ENCODE measurements at places on chromosomes 2 and 18. TPM values are rescaled to one million over a fixed set of nuclear protein-coding genes. Genes with fewer than 3 reads are reported as not detected.

DNA sequence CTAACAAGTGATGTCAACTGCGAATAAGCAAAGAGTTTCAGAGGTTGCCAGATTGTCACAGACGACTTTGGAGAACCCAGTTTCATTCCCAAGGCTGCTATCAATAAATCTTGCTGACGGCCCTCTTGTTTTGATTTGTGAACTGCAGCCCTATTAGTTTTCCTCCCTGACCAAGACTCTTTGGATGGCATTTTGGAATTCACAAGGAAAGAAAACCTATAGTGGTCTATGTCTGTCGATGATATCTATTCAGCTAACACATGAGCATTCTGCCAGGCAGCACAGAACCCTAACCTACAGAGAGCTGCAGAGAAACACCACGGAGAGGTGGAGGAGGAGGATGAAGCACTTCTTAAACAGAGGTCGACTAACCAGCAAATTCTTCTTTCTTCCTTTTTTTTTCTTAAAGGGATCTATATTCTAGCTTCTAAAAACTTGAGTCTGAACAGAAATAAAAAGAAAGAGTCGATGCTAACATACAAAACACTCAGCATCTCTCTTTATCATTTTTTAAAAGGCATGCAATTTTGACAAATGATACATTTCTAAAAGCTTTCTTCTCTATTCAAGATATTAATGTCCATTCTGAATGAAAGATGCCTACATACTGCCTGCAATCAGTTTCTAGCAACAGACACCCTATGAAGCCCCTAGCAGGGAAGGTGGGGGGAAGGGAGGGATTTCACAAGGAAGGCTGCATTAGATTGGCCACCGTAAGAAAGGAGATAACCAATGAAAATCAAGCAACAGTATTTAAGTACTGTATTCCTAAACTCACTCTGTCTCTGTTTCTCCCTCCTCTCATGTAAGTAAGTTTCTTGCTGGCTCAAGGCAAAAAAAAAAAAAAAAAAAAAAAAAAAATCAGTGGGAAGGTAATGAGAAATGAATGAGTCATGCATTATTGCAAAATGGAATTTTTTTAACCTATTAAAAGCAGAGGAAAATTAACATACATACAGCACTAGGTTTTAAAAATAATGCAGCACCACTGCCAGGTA, 83.0 kb upstream of the CHRNA1 start:
- no peak for DNase-seq

DNA sequence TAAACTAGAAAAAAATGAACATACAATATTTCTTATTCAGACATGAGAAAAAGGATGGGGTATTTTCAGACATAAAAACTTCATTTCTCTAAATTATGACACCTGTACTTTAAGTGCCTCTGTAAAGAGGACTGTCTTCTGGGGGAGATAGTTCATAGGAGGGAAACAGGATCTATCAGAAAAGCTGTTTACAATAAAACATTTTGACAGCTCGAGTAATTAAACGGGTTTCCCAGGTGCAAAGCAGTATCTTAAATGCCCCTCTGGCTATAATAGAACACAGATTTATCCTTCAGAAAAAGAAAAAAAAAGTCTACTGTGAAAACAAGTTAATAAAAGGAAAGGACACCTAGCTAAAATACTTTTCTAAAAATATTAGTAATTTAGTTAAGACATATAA, 311.4 kb upstream of the UBE2E3 start:
- no peak for DNase-seq

Gene NEU2
- not detected for total RNA-seq

GRCh38 chr2:60907329-60907728, 26.0 kb downstream of the REL start:
- no peak for DNase-seq

GRCh38 chr18:30582078-30582477, 460.5 kb downstream of the DSC3 start:
- DNase-seq: no peak

Gene SLC9A2
- total RNA-seq: not detected

- DNase-seq: no peak
Measured at GRCh38 chr2:70514612-70515055, 39.0 kb downstream of the TGFA start.

- no peak for DNase-seq
Measured at GRCh38 chr2:238915596-238915995, 67.7 kb downstream of the TWIST2 start.

DNA sequence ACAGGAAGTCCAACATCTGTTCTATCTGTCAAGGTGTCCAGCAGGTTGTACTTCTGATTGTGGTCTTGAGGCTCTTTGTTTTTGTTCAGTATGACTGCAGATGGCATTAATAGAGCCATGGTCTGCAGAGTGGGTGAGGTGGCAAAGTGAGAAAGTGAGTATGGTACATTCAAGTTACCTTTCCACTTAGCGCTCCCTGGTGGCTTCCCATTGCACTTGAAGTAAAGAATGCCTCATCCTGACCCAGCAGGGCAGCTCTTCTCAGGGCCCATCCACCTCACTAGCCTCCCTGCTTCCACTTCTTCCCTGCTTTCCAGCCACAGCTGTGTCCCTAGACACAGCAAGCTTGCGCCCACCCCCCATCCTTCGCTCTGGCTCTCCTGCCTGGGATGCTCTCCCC, 148.0 kb upstream of the ALPP start:
- DNase-seq: peak; percentile 49

Gene ZSWIM2
- total RNA-seq: not detected

GRCh38 chr2:215832791-215833190, 180.6 kb downstream of the MREG start:
- DNase-seq: no peak

Gene KLHL41
- not detected for total RNA-seq

GRCh38 chr2:75527676-75528075, 33.1 kb downstream of the EVA1A start:
- no peak for DNase-seq

Gene ACOXL
- total RNA-seq: not detected

Gene EPAS1
- total RNA-seq: 16.2 TPM

DNA sequence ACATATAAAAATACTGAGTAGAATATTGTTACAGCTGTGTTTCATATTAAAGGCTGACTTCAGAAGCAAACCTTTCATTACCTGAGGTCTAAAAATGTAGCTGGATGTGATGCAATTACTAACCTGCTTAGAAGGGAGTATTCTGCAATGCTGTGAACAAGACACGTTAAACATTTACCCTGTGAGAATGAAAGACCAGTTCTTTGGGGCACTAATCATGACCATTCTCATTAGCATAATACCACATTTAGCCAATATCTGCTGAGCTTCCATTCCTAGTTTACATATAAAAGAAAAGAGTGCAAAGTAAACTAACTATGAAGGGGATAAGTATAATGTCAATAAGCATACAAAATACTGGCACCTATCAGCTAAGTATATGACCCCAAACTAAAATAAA, 784.0 kb upstream of the KLHL29 start:
- DNase-seq: no peak

GRCh38 chr18:58195278-58195765, 151.3 kb downstream of the NEDD4L start:
- no peak for DNase-seq

- DNase-seq: no peak
Measured at GRCh38 chr2:230052299-230052698, 16.4 kb downstream of the SLC16A14 start.

DNA sequence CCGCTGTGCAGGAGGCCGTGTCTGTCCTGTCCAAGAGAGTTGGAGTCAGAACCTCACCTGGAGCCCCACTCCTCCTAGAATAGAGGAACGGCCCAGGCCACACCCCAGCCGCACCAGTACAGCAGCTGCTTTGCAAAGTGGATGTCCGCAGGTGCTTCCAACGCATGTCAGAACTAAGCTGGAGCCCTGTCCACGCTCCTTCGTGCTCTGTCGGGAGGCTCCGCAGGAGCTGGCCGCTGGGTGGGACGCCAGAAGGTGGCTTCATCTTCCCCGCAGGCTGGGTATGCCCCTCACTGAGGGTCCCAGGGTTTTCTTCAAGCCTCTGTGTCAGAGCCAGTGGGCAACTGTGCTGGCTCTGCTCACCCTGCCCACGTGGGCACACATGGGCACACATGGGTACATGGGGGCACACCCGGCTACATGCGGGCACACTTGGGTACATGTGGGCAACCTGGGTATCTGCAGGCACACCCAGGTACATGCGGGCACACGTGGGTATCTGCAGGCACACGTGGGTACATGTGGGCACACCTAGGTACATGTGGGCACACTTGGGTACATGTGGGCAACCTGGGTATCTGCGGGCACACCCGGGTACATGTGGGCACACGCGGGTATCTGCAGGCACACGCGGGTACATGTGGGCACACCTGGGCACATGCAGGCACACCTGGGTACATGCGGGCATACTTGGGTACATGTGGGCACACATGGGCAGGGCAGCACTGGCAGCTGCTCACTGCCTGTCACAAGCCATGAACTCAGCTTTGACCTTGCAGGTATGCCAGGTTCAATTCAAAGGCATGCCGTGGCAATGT, 67.1 kb upstream of the CTDP1 start:
- no peak for DNase-seq

DNA sequence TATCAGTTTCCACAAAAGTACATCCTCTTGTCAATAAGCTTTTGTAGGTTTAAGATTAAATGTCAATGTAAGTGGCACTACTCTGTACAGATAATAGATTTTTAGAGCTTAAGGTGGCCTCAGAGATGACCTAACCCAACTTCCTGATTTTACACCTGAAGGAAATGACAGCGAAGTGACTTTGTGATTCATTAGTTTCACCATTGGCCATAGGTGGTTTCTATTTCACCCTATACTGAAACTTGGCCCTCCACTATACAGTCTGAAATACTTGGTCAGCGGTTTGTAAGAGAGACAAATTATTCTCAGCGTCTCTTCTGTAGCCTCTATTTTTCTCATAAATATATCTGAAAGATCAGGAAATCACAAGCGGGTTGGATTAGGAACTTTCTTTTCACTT, 330.4 kb upstream of the FAM98A start:
- no peak for DNase-seq
